NCI-H1930 (cell line): ENCODE measurements at places on chromosomes 3 and 15.

DNA sequence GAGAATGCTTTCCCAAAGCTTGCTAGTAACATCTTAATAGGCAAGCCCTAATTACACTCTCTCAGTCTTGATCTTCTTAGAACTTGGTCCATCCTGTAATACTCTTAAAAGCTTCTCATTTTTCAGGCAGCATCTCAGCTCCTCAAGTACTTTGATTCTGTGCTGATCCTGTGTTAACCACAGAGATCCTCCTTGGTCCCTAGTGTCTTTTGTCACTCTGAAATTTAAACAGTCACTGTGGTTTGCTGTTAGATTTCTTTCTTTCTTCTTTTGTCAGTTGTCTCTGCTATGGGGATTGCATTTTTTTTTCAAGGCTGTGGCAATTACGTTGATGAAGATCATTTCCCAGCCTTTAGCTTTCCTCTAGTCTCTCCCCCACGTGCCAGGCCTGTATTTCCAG is 26.0 kb upstream of the UBE3A start:
- no peak for DNase-seq

GRCh38 chr3:2851361-2851760 is 258.8 kb downstream of the IL5RA start:
- no peak for DNase-seq

DNA sequence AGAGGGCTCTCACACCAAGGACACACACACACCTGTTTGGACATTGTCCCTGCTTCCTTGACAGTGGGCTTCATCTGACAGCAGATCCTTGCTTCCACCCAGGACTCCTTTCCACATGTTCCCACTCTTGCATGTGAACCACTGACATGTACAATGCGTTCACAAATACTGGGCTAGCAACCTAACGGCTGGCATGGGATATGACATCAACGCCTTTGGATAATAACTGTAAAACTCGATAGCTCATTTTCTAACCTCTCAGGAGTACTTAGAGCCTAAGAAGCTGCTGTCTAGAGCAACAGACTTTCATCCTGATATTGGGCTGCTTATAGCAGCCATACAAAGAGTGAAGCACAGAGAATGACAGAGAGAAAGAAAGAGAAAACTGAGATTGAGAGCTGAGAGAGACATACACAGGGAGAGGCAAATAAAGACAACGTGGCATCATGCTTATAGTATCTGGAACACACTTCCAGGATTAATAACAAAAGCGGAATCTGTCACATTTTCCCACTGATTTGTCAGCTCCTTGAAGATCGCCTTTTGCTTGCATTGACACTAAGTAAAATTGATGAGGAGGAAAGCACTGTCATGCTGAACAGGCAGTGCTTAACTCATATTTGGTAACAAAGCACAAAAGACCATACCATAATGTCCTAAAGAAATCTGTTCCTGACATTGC is 1.7 kb downstream of the GUCA1C start:
- DNase-seq = no peak

DNA sequence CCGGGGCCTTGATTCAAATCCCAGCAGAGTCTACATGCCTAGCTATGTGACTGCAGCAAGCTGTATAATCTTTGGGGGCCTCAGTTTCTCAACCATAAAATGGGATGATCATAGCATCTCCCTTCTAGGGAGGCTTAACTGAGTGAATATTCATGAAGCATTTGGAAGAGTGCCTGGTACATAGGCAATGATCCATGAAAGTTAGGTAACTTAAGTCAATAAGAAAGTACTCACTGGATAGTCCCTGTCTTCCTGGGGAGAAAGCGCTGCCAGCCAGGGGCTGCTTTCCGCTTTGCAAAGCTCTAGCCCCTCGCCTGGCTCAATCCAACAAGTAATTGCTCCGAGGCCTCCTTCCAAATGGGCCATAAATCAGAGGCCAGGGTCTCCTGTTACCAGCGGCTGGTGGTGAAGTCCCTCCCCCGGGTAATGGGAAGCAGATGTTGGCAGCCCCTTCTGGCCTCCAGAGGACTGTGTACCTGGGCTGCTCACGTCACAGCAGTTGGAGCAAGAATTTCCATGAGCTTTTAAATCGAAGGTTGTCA is 521.9 kb upstream of the PROK2 start:
- no peak for DNase-seq

GRCh38 chr3:77404871-77405270 is 365.0 kb downstream of the ROBO2 start:
- no peak for DNase-seq

- DNase-seq = no peak
These were observed 253.3 kb downstream of the PTPRG start for GRCh38 chr3:61814674-61815073.

GRCh38 chr3:195194559-195195206 is 76.3 kb downstream of the XXYLT1 start:
- DNase-seq = no peak

DNA sequence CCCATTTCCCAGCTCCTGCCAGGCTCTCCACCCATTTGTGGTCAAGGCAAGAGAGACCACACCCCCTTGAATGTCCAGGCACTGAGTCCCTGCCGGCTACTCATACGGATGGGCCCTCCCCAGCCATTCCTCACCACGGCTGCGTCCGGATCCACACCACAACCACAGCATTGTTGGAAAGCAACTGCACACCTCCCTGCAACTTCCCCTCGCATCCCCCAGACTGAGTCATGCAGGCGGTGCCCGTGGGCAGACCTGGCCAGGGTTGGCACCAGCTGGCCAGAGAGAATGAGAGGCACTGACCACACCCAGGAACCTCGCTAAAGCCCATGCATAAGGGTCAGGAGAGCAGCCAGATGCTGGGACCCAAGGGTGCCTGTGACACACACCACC is 30.5 kb downstream of the LOXL1 start:
- no peak for DNase-seq

DNA sequence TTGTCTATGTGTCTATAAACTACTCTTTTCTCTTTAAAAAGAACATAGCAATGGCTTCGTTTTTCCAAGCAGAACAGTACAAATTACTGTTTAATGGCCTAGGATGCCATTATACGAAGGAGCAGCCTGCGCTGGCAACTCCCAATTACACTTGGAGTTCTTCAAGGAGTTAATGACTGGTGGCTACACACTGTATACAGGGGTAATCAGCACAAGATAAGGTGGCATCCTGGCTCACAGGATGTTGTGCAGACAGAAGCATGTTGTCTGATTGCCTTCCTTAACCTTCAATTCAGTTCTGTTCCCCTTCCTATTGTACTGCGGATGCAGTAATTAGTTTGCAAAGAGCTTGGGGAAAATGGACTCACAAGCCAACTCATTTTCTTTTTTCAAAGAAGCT is 250.7 kb upstream of the ROBO2 start:
- DNase-seq = no peak

- DNase-seq = no peak
These were observed 23.1 kb upstream of the GABPB1 start for GRCh38 chr15:50377867-50378751.

- no peak for DNase-seq
These were observed 27.8 kb downstream of the GAP43 start for GRCh38 chr3:115651087-115651486.

DNA sequence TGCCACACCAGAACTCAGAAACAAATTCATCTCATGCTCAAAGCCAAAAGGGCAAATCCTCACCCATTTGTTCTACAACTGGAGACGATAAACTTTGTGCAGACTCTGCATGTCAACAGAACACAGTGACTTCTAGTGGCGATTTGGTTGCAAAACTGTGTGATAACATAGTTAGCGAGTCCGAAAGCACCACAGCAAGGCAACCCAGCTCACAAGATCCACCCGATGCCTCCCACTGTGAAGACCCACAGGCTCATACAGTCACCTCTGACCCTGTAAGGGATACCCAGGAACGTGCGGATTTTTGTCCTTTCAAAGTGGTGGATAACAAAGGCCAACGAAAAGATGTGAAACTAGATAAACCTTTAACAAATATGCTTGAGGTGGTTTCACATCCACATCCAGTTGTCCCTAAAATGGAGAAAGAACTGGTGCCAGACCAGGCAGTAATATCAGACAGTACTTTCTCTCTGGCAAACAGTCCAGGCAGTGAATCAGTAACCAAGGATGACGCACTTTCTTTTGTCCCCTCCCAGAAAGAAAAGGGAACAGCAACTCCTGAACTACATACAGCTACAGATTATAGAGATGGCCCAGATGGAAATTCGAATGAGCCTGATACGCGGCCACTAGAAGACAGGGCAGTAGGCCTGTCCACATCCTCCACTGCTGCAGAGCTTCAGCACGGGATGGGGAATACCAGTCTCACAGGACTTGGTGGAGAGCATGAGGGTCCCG is 199.7 kb downstream of the AKAP13 start:
- no peak for DNase-seq

GRCh38 chr15:90154861-90155626 is 46.1 kb upstream of the SEMA4B start:
- no peak for DNase-seq

GRCh38 chr15:41465822-41466421 is 27.8 kb upstream of the ITPKA start:
- no peak for DNase-seq

- DNase-seq = no peak
These were observed 9.1 kb downstream of the BNC1 start for GRCh38 chr15:83275412-83275811.

DNA sequence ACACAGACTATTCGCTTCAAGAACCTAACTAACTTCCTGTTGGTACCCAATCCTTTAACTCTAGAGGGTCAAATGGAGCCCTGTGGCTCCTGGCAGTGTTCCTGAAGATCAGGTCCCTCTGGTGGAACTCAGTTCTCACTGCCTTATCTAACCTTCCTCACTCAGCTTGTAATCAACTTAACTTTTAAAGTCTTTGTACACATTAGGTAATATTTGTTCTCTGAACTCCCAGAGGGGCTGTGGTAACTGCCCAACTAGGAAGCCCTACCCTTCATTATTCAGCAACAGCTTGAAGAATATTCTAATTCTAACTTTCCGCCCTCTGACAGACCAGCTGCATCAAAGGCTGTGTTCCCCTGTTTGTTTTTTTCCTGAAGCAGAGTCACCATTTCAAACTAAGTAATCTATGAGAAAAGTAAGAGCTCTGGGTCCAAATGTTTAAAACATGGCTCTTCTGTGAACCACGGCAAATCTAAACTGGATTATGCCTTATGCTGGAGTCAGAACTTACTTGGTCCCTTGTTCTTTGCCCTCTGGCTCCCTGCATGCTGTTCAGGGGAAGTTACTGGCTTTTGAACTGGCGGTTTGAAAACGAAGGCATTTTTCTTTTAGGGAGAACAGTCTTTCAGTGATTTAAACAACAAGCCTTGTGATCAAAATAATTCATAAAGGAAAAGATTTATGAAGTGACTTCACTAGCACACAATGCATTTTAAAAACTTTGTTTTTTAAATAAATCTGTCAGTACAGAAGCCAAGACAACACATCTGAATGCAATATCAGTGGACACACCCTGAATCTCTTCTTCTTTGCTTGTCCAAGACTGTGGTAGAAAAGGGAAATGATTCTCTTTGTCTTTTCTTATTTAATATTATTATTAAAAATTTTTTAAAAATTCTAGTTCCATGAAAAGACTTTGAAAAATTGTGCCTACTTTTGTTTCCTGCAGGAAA is 365.6 kb downstream of the TIGIT start:
- DNase-seq = no peak

GRCh38 chr15:74781431-74782258 is at the start of gene CSK:
TSS of gene CSK (plus strand) at chr15:74782080. CDS start at chr15:74798298, 16,218 bp downstream.
- peak; percentile 37 for DNase-seq

DNA sequence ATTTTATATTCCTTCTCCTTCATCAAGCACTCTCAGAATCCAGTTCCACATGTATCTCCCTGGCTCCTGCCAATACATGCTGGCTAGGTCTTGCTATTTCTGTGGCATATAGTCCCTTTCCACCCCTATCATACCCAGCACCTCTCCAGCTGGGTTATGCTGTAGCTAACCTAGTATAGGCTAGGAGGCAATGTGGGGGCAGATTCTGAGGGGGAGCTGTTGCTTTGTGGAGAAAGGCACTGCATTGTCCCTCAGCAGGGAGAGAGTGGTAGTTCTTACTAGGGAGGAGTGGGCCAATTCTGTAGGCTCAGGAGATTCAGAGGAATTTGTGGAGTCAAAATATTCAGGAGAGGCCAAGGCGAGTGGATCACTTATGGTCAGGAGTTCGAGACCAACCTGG is 39.4 kb upstream of the UBL7 start:
- no peak for DNase-seq

- no peak for DNase-seq
These were observed 107.3 kb downstream of the RFTN1 start for GRCh38 chr3:16406166-16406565.

DNA sequence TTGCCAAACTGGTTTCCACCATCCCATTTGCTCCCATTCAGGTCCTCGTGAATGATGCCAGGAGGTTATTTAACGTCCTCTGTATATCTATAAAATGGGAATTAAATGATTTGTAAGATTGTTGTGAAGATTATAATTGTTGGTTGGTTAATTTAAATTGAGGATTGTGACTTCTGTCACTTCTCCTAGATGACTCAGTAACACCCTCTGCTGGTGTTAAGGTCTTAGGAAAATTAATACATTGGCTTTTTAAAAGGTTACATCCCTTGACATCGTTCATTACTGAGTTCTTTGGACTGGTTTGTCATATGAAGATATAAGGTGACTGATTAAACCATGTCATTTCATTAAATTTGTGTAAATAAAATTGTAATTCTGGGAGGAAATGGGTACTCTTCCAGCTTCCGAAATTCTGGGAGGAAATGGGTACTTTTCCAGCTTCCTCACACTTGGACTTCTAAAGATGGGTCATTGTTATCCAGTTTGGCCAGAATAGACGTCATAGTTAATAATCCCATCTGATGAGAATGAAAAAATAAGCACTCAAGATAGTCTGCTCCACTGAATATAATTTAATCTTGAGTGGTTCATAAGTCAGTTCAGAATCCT is 33.3 kb upstream of the PAQR5 start:
- no peak for DNase-seq

- no peak for DNase-seq
These were observed 2.9 kb downstream of the NRROS start for GRCh38 chr3:196642434-196642833.

DNA sequence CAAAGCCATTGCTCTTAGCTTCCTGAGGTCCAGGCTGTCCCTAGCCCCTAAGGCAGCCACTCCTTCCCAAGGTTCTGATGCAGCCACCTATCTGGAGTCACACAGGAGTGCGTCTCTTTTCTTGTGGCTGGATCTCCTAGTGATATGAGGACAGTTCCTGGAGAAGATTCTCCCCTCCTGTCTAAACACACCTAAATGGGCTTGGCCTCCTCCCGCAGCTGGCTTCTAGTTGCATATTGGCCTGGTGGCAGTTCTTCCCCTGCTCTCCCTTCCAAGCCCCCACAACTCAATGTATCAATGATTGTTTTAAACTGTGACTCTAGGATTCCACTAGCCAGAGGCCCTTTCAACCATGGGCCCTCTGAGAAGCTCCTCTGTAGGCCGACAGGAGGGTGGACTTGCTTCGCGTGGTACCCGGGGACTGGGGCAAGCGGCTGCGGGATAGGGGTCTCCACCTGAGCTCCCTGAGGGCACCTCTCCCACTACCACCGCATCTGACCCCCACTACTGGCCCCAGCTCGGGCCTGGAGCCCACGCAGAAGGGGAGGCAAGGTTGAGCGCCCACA is 1.4 kb downstream of the ITGA11 start:
- no peak for DNase-seq

- no peak for DNase-seq
These were observed 90.6 kb downstream of the CACNA1D start for GRCh38 chr3:53585049-53585448.

GRCh38 chr15:57594479-57594878 is 2.8 kb downstream of the MYZAP start:
- no peak for DNase-seq
